EH (cell line): ENCODE measurements at places on chromosomes 16 and 17.

- no peak for DNase-seq
Measured at GRCh38 chr16:70419384-70420327, 19.2 kb downstream of the ST3GAL2 start.

- DNase-seq, result peak; percentile 95
Measured at GRCh38 chr16:70433458-70434103, 5.3 kb downstream of the ST3GAL2 start.

DNA sequence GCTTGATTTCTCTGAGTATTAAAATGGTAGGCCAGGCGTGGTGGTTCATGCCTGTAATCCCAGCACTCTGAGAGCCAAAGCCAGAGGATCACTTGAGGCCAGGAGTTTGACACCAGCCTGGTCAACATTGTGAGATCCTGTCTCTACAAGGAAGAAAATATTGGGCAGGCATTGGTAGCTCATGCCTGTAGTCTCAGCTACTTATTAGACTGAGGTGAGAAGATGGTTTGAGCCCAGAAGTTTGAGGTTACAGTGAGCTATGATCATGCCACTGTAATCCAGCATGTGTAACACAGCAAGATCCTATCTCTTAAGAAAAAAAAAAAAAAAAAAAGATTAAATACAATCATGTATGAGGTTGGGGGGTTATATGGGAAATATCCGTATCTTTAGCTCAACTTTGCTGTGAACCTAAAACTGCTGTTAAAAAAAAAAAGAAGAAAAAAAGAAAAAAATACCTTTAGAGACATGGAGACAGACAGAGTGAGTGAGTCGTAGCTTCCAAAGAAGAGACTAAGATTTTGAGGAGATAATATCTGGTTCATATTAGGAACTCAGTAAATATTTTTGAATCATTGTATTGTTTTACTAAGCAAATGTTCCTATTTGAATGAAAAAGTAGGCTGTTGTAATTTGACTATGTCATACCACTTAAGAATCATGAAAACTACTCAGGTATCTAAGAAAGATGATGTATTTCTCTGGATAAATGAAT lies 325.7 kb upstream of the TBX2 start:
- peak; percentile 45 for DNase-seq

GRCh38 chr16:57092786-57093411 lies 516 bp downstream of the CPNE2 start:
- peak; percentile 35 for DNase-seq

DNA sequence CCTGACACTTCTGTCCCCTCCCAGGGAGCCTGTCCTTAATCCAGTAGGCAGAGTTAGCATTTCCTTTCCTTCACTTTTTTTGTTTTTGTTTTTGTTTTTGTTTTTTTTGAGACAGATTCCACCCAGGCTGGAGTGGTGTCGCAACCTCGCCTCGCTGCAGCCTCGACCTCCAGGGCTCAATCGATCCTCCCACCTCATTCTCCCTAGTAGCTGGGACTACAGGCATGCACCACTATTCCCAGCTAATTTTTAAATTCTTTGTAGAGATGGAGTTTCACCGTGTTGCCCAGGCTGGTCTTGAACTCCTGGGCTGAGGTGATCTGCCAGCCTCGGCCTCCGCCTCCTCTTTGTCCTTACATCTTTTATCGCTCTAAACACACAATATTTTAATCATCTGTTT lies 4.0 kb downstream of the NHERF1 start:
- DNase-seq, result no peak

GRCh38 chr17:72259922-72260321 lies 139.1 kb downstream of the SOX9 start:
- no peak for DNase-seq

DNA sequence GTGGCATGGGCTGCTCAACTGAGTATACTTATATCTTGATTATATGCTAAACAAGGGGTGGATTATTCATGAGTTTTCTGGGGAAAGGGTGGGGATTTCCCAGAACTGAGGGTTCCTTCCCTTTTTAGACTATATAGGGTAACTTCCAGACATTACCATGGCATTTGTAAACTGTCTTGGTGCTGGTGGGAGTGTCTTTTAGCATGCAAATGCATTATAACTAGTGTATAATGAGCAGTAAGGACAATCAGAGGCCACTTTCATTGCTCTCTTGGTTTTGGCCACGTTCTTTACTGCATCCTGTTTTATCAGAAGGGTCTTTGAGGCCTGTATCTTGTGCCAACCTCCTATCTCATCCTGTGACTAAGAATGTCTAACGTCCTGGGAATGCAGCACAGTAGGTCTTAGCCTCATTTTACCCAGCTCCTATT lies 12.0 kb downstream of the PRR11 start:
- DNase-seq, result peak; percentile 54
